ENCODE measurements at places on chromosomes 4 and X. TPM values are rescaled to one million over a fixed set of nuclear protein-coding genes. Genes with fewer than 3 reads are reported as not detected.

Gene NEIL3
- total RNA-seq: not detected

Gene NUP62CL
- total RNA-seq: 10.6 TPM

Gene ANK2
- total RNA-seq: 61.4 TPM

Gene MTCP1
- 0.94 TPM for total RNA-seq

Gene SMIM10
- total RNA-seq: 1.8 TPM

Gene PABPC1L2A
- total RNA-seq: not detected

Gene TFE3
- total RNA-seq: 160 TPM

Gene PDCL2
- not detected for total RNA-seq

Gene F11
- not detected for total RNA-seq

Gene PTPN13
- total RNA-seq: 66.1 TPM

Gene IRS4
- total RNA-seq: 9.0 TPM

Gene SLC49A3
- total RNA-seq: 20.7 TPM

Gene HELT
- not detected for total RNA-seq

Gene GABRQ
- total RNA-seq: 0.15 TPM

Gene TLR6
- total RNA-seq: 2.0 TPM

Gene GPM6B
- 6.2 TPM for total RNA-seq

Gene ZNF630
- total RNA-seq: 6.0 TPM

Gene KIT
- total RNA-seq: 61.8 TPM

Gene HGFAC
- total RNA-seq: not detected

Gene CHRNA9
- total RNA-seq: not detected

Gene CWH43
- total RNA-seq: 5.3 TPM

Gene INTU
- 23.0 TPM for total RNA-seq

Gene CXCL11
- 1.3 TPM for total RNA-seq

Gene DCAF8L2
- total RNA-seq: not detected

Gene DCUN1D4
- total RNA-seq: 50.2 TPM

Gene ZCCHC18
- 0.67 TPM for total RNA-seq

Gene CYP2U1
- total RNA-seq: 13.4 TPM

Gene SPIN4
- 6.4 TPM for total RNA-seq

Gene ZCCHC4
- 10.9 TPM for total RNA-seq

Gene MBTPS2
- total RNA-seq: 13.9 TPM

Gene ADH1C
- 1.6 TPM for total RNA-seq

Gene CCDC158
- 2.0 TPM for total RNA-seq

Gene PRSS12
- 0.34 TPM for total RNA-seq

Gene PRDX4
- 95.3 TPM for total RNA-seq

Gene F8A2
- total RNA-seq: not detected

Gene CENPVL2
- total RNA-seq: not detected

Data from thyroid gland (tissue), 4 donors.